GM12864 (cell line): ENCODE measurements at places on chromosomes 13 and 19.

- DNase-seq, result peak; percentile 50
Observed at GRCh38 chr19:11422163-11423065, 3.3 kb upstream of the RGL3 start.

GRCh38 chr13:42068886-42069285, 20.4 kb downstream of the DGKH start:
- DNase-seq, result no peak

- no peak for DNase-seq
Observed at GRCh38 chr19:18967358-18968146, 26.5 kb upstream of the HOMER3 start.

- no peak for DNase-seq
Observed at GRCh38 chr13:65488606-65489005, 1741.5 kb downstream of the PCDH9 start.

GRCh38 chr19:33300894-33301143, 1.5 kb downstream of the CEBPA start:
- no peak for DNase-seq

- no peak for DNase-seq
Observed at GRCh38 chr13:76872675-76873074, 13.5 kb downstream of the KCTD12 start.

DNA sequence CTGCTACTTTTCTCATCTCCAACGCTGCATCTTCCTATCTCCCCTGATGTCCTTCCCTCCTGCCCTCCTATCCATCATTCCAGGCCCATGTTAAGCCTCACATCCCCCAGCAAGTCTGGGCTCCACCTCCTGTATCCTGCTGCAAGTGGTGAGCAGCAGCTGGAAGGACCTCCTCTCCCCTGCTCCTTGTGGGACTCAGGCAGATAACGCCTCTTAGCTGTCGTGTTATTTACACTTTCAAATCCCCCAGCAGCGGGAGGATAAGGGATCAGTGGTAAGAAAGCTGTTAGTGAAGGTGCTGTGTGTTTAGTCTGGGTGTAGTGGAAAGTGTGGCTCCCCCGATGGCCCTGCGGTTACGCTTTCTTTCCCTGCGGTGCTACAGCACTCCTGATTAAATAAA, 211.9 kb downstream of the ZNF536 start:
- DNase-seq, result no peak

- no peak for DNase-seq
Observed at GRCh38 chr13:42600943-42601342, 27.0 kb downstream of the TNFSF11 start.

- DNase-seq, result no peak
Observed at GRCh38 chr19:10142701-10143375, 23.1 kb upstream of the EIF3G start.

- no peak for DNase-seq
Observed at GRCh38 chr13:112347986-112348385, 28.2 kb upstream of the SPACA7 start.

GRCh38 chr19:35549174-35549788, 3.9 kb downstream of the TMEM147 start:
- no peak for DNase-seq

- no peak for DNase-seq
Observed at GRCh38 chr19:50357178-50358100, 8.0 kb downstream of the NAPSA start.

- peak; percentile 43 for DNase-seq
Observed at GRCh38 chr19:40716031-40716481, 630 bp downstream of the COQ8B start.

DNA sequence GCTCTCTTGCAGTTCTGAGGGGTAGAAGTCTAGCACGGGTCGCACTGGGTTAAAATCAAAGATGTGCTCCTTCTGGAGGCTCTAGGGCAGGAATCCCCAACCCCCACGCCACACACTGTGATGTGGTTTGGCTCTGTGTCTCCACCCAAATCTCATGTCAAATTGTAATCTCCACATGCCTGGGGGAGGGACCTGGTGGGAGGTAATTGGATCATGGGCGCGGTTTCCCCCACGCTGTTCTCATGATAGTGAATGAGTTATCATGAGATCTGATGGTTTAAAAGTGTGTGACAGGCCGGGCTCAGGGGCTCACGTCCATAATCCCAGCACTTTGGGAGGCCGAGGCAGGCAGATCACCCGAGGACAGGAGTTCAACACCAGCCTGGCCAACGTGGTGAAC, 26.6 kb upstream of the CALM3 start:
- DNase-seq, result no peak

DNA sequence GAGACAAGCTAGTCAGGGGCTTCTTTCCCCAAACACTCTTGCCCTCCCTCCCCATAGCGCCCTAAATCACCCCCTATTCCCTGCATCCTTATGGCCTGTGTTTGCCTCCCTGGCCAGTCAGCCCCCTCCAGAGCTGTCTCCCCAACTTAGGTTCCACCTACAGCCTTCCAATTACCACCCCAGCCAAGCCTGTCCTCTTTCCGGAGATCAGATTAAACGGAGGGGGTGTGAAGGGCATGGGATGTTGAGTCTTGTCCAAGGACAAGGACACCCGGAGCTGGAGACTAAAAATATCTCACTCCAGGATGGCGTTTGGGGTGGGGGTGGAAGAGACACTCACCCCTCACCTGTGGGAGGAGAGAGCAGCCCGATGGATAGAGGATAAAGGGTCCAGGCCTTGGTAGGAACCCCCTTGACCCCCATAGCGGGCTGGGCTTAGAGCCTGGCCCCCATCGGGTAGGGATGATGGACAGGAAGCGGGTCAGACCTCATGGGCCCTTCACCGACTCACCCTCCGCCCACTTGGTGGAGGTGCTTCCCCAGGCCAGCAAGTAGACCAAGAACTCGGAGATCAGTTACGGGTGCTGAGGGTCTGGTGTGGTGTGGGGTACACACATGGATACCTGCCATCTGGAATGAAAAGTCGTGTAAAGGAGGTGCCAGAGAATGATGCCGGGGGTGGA, 6.0 kb downstream of the ZNF865 start:
- DNase-seq, result no peak

- peak; percentile 71 for DNase-seq
Observed at GRCh38 chr19:954672-955494, 29.0 kb downstream of the ARID3A start.

DNA sequence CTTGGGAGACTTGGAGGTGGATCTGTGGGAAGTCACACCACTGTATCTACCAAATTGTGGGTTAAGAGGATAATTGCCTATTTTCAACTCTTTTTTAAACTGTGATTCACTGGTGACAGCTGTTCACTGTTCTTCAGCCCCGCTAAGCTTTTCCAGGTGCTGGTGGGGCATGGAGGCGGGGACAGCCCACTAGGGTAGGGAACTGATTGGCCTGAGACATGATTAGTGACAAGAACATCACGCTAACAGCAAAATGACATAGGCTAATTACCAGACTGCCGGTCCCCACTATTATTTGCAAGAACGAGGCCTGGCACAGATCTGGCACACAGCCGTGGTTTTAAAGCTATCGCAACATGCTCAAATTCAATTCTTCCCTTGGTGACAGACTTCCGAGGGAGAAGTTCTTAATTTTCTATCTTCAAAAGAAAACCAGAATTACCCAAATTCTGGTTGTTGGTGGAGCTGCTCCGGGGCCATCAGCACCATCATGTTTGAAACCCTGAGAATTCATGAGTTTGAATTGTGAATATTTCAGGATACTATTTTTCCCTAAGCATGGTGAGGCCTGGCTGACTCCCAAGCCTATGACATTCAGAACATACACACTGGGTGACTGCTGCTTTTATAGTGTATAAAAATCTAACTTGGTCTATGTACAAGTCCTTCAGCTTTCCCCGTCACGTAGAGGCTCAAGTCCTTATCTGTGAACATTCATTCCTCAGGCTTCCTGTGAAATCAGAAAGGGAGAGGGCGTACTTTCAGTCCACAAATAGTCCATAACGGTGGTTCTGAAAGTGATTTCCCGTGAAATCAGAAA, 17.9 kb downstream of the DOCK9 start:
- DNase-seq, result no peak

- DNase-seq, result no peak
Observed at GRCh38 chr19:15550273-15550672, 41.9 kb downstream of the CYP4F22 start.

DNA sequence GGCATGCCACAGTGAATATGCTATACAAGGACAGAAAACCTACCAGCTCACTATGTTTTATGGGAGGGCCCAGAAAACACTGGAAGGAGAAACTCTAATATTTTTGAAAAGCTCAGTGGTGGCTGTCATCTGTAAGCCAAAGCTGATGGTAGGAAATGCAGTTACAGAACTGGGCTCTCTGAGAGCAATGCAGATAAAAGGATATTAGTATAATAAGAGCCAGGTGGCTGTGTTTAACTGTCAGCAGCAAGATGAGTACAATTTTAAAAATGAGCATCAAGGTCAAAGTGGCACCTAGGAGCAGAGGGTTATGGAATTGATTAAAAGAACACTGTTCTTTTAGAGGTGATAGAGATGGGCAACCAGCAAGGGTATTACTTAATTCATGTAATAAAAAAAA, 345.0 kb downstream of the NDFIP2 start:
- DNase-seq, result no peak

DNA sequence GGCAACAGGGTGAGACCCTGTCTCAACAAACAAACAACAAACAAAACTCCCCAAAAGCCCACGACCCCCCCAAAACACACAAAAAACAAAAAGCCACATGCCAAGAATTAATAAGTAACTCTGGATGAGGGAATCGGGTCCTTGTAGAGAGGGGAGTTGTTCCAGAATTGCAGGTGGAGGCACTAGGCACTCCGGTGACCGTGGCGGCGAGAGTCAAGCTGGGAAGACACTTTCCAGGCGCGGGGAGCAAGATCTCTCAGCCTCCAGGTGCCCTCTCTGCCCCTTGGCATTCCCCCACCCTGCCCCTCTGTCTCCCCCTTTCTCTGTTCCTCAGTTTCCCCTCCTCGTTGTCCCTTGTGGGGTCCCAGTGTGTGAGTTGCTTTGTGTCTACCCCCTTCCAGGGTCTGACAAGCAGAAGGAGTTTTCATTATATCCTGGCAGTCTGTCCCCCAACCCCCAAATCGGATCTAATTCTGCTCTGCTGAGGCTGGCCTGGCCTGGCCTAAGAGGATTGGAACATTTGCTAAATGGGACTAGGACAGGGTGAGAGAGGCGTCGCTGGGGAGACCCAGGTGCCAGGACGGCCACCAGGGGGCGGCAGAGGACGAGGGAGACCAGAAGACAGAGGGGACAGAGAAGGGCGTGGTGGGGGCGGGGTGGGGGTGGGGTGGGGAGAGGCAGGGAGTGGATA, 8.3 kb upstream of the CRX start:
- no peak for DNase-seq

DNA sequence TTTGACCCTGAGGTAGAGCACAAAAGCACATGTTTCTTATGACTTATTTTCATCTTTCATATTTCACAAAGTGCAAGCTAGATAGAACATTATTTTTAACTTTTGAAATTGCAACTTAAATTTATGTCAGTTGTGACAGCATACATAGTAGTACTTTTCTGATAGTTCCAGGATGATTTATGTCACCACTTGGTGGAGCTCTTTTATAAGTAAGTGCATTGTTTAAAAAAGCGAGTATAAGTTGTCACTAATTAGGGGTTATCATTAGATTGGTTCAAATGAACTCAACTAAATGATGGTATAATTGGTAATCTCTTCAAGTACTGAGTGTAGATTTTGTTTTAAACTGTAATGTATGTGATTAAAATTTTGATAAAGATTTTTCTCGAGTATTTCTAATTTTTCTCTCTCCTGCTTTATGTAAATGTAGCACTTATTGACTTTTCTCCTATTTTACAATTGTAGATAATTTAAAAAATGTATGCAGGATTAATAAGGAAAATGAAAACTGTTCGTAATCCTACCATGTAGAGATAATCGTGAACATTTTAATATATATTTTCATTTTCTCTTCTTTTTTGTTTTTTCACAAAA, 31.1 kb downstream of the RB1 start:
- peak; percentile 26 for DNase-seq
